ENCODE measurements at places on chromosomes 2 and 18. TPM values are rescaled to one million over a fixed set of nuclear protein-coding genes. Genes with fewer than 3 reads are reported as not detected.

Gene INPP5D
- 71.1 TPM for polyA plus RNA-seq

GRCh38 chr18:59912007-59912550 lies 12.3 kb downstream of the PMAIP1 start:
- no peak for DNase-seq

Gene QPCT
- polyA plus RNA-seq = 9.4 TPM

Gene ACVR2A
- 3.8 TPM for polyA plus RNA-seq

Gene UCN
- 3.4 TPM for polyA plus RNA-seq

- DNase-seq = no peak
Measured at GRCh38 chr2:63893163-63893562, 51.5 kb downstream of the UGP2 start.

All from spleen (tissue), 13 donors.